ENCODE measurements at places on chromosomes 6 and 20.

DNA sequence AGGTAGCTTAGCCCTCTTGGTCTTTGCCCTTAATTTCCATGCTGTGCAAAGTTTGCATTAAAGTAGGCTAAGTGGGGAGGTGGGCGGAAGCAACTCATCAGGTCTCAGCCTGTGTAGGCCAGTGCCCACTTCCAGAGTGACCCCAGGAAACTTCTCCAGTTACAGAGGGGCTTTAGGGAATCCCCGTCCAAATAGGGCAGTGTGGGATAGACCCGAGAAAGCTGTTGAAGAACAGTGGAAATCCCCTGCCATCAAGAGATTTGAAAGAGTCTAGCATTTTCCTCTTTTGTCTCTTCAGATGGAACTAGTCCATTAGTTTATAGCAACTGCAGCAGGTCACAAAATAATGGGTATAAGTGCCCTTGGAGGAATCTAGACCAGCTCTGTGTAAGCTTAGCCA lies 20.2 kb downstream of the SF3B5 start:
- DNase-seq = no peak

GRCh38 chr20:47019121-47019824 lies 124.6 kb downstream of the EYA2 start:
- DNase-seq = no peak

GRCh38 chr6:71675386-71675785 lies 211.0 kb upstream of the RIMS1 start:
- no peak for DNase-seq

DNA sequence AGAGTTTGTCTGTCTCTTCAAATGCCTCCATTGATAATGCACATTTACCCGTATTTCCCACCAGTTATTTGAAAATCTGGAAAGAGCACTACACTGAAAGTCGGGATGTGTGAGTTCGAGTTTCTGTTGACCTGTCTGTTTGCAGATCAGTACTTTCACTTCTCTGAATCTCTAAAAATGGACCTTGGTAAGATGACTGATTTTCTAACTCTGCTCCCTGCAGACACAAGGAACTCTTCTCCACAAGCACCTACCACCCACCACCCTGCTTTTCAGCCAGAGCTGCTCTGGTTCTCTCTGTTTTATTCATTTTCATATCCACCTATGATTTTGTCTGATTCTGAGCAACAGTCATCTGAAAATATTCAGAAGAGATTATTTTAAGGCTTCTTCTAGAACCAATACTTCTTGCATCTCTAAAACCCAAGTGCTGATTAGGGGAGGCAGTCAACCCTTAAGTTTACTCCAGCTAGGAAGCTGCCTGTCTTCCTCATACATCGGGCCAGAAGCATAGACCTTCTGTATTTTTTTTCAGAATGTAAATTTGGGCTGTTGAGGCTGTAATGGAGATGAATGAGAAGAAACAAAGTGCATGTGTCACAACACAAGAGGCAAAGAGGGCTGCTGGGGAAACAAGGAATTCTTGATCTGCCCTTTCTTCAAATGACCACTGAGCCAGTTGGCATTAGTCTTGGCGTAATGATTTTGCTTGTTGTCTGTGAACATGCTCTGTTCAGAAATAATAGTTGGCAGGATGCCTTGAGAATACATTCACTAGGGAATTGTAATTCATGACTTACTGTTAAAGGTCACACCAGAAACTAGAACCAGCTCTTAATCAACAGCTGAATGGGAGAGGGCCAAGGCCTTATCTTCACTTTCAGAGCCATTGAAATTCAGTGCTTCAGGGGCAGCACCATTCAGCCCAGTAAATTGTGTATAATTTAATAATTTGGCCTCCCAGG lies 85.4 kb upstream of the MYLIP start:
- no peak for DNase-seq

- no peak for DNase-seq
Measured at GRCh38 chr6:44636561-44637248, 249.2 kb downstream of the CDC5L start.

DNA sequence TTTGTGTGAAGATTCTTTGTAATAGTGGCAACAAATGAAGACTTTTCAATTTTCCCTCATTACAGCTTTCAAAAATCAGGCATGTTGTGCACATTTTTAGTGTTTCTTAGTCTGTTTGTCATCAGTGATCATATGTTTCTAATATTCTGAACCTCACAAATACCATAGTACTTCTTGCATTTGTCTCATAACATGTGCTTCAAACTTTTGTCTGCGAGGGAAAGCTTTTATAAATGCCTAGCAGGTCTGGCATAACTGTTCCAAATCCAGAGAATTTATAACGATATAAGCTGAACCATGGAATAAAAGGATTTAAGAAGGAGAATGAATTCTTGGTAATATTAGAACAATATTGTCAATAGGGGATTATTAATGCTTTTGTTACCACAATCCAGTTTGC lies 670.2 kb downstream of the RFPL4B start:
- no peak for DNase-seq

DNA sequence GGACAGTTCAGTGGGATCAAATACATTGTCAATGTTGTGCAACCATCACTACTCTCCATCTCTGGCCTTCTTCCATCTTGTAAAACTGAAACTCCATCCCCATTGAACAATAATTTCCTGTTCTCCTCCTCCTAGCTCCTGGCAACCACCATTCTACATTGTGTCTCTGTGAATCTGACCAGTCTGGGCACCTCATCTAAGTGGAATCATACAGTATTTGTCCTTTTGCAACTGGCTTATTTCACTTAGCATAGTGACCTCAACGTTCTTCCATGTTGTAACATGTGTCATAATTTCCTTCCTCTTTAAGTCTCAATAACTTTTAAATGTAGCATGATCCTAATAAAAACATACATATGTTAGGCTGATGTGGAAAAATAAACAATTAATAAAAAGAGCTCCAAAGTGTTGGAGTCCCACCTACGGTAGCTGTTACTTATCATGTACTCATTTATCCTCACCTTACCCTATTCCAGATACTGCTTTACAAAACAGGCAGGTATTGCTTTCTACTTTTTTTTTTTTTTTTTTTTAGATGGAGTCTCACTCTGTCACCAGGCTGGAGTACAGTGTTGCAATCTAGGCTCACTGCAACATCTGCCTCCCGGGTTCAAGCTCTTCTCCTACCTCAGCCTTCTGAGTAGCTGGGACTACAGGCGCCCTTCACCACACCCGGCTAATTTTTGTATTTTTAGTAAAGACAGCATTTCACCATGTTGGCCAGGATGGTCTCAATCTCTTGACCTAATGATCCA lies 91.9 kb downstream of the TNFAIP3 start:
- no peak for DNase-seq

- no peak for DNase-seq
Measured at GRCh38 chr20:46974669-46975434, 80.2 kb downstream of the EYA2 start.

GRCh38 chr6:34816635-34817301 lies 24.9 kb downstream of the BLTP3A start:
- DNase-seq = no peak

DNA sequence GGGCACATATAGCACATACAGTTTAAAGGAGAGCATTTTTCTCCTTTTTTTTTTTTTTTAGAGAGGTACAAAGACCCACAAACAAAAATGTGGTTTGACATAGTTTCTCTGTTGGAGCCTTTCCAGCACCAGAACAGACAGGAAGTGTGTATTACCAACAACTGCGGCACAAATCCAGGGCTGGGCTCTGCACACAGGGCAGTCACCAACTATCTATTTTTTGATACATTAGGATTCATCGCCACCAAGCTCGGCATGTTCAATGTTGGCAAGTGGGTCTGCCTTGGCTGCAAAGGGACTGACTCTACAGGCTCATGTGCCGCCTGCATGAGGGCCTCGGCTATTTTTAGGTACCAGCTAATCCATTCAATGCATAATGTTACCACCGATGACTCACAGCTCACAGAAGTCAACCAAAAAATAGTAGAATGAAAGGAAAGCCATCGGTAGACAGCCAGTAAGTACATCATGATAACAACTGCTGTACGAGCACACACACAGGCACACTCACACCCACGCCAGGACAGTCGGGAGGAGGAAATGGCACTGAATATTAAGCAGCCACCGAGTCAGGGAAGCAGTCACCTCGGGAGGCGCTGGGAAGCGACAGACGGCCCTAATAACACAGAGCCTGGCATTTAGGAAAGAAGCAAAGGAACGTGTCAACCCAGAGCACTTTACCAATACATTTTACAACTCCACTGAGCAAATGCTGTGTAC lies 81.6 kb downstream of the GMPR start:
- peak; percentile 67 for DNase-seq

DNA sequence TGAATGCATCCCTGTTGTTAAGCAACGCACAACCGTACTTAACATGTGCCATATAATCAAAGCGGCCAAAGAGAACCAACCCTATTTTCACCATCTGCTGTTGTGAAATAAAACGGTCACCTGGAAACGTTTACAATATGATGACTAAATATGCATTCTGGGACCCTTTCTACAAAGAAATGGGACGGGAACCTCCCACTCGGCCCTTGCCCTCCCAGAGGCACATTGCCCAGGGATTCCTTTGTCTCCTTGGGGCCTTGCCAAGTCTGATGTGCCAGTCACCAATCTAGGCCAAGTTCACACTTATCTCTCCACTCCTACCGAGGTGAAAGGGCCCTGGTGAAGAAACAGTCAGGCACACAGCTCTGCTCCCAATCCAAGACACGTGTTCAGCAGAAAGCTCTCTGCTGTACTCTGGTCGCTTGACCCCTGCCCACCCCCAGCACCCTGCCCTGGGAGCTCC lies 427.4 kb upstream of the JARID2 start:
- no peak for DNase-seq

DNA sequence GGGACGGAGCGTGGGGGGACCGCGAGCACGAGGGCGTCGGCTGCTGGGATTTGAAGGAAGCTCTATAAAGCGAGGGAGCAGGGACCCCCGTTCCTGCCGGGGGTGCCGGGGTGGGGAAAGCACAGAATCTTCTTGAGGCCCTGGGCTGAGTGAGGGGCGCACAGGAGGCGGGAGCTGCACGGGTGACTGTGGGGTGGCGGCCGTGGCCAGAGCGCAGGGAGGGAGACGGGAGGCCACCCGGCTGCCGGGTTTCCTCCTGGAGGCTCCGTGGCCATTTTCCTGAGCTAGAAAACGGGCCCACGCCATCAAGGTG lies 385.1 kb downstream of the SMOC2 start:
- DNase-seq = no peak

DNA sequence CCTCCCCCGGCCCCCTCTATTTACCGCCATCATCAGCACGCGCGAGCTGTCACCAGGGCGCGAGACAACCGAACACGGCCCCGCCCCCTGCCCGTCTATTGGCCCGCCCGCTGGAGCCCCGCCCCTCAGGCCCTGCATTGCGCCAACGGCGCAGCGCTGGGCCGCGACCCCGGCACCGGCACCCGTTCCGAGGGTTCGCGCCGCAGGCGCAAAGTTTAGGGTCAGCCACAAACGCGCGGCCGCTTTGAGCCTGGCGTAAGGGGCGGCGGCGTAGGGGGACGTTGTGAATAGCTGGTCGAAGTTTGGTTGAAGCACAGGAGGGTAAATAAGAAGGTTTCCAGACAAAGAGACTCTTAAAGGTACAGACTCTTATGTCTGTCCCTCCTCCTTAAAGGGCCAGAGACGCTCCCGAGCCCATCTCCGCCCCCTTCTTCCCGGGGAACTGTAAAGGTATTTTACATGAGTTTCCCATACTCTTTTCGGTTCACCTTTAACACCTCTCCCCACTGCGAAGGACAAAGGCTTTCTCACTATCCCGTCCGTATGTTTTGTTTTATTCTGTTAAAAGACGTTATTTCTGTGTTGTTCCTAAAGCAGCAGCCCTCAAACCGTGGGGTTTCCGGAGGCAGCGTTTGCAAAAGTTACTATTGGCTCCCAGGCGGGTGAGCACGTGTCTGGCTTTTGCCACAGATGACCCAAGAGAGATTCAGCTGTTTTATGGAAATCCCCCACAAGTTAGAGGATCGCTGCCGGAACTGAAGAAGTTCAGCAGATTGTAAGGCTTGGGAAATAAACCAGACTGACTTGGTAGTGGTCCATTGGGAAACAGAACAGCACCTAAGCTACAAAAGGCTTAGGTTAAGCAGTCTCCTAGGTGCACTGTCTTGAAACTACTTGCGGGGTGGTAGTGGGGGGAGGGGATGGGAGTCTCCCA lies at the start of gene USP49:
USP49 (minus strand) TSS at position 76 of the 934 bp plus-strand sequence. CDS start 88,392 bp downstream, outside the sequence.
- DNase-seq = peak; percentile 93

DNA sequence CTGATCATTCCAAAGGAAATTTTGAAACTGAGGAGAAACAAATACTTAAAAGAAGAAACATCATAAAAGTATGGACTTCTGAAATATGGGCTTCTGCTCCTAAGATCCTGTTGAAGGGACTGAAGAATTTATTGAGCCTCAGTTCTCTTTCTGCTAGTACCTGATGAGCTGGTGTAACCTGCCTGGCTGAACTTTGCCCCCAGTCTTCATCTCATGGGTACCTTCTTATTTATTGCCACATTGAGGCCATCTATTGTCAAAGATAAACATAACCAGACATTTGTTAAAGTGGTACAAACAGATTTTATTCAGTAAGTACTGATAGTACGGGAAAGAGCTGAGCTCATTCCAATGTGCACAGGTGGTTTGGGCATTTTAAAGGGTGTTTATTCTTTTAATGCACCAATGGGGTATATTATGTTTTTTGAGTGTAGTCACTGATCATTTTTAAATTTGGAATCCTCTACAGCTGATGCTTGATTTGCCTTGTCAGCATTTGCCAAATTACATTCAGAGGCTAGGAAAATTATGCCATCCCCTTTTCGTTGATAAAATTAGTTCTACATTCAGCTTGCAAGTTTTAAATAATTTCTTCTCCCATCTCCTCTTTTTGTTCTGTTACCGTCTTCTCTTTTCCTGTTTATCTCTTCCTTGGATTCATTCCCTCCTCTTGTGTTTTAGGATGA lies 118.2 kb downstream of the PRIM2 start:
- DNase-seq = no peak

- DNase-seq = no peak
Measured at GRCh38 chr6:101597693-101598092, 204.2 kb downstream of the GRIK2 start.

- DNase-seq = no peak
Measured at GRCh38 chr20:51036827-51037531, 14.1 kb upstream of the KCNG1 start.

GRCh38 chr20:57559658-57560553 lies 1.0 kb upstream of the PCK1 start:
- no peak for DNase-seq

DNA sequence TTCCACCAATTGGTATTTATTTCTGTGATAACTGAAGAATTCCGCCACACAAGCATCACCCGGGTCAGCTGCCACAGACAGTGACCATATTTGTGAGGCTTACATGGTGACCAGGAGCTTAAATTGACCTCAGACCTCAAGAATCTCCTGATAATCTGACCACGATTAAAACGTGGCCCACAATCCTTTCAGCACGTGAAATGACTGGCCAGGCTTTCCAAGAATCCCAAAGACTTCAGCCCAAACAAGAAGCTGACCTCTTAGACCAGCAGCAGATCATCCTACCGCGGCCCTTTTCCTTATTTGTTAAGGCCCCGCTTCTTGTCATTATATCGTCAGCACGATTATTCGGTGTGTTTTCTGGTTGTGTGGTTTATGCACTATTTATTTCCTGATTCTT lies 45.6 kb upstream of the CD93 start:
- no peak for DNase-seq

- DNase-seq = no peak
Measured at GRCh38 chr20:36820928-36821327, 47.4 kb upstream of the DSN1 start.

- DNase-seq = no peak
Measured at GRCh38 chr6:64949257-64949656, 757.8 kb downstream of the EYS start.

- no peak for DNase-seq
Measured at GRCh38 chr6:167005350-167006159, 6.4 kb downstream of the CEP43 start.
